ENCODE measurements at places on chromosomes 12 and 14.
A peak's percentile ranks its signal among the peaks of the same experiment; 100 is the strongest.

- peak; percentile 52 for DNase-seq
Observed at GRCh38 chr14:103629503-103630121, 601 bp downstream of the KLC1 start.

- no peak for DNase-seq
Observed at GRCh38 chr14:84483072-84483420, 1046.9 kb upstream of the FLRT2 start.

- DNase-seq: no peak
Observed at GRCh38 chr14:22410497-22410896, 178.5 kb downstream of the DAD1 start.

DNA sequence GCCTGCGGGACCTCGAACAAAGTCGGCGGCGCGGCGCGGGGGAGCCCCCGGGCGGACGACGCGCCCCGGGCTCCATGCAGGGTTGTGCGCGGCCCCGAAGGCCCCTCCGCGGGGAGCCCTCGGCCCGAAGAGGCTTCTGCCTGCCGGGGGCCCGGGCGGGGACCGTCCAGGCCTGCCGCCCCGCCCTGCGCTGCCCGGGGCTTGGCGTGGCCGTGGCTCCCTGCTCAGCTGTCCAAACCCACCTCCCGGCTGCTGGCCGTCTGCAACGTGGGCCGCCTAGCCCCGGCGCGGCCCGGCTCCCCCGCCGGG is 670 bp downstream of the DYRK2 start:
- DNase-seq: no peak

DNA sequence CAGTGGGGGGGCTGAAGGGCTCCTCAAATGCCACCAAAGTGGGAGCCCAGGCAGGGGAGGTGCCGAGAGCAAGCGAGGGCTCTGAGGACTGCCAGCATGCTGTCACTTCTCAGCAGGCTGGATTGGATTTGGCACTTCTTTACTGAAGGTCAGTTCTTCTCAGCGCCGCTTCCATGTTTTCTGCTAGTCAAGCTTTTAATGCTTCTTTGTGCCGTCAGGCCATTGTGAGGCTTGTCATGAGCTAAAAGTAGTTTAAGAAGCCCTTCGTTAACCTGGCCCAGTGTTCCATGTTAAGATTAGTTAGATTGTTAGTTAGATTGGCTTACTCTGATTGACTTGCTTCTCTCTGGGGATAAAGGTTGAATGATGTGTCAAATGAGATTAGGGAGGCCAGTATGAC is 13.4 kb downstream of the GABARAPL1 start:
- DNase-seq: no peak

GRCh38 chr12:104641862-104642261 is 185.1 kb downstream of the CHST11 start:
- no peak for DNase-seq

DNA sequence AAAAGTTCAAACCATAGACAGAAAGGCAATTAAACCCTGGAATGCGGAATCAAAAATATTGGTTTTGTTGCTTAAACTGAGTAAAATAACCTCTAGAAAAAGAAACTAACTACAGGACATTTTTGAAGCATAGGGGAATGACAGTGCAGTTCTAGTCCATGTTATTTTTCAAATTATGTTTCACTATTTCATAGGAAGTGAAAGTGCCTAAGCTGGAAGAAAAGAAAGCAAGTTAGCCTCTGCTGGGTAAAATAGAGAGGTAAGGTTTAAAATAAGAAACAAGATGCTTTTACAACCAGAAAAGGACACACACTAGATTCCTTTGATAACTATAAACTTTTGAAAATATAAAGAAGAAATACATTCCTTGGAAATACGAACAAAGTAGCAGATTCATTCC is 1.1 kb downstream of the CLECL1 start:
- DNase-seq: peak; percentile 60

DNA sequence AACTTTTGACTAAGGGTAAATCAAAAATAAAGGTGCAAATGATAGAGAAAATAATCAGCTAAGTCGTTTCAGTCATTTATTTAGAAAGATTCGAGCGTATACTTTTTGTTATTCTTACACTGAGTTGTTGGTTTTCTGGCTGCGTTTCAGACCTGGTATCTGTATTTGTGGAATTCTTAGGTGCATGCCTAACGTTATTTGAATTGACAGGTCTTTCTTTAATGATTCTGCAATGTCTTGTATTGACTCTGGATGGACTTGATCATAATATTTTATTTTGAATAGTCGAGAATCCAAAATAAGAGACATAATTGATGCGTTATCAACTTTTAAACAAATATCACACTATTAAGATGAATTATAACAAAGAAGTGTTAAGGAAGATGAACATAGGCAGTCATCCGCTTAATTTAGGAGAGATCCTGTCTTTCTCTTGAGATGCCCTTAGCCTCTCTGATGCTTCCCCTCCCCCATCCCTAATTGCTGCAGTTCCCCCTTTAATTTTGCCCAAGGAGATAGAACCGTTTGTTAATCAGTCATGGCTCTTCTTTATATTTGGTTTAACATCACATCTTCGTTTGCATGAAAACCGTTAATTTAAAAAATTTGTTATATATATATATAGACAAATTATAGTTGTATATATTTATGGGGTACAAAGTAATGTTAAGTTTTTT is 1.8 kb downstream of the ALX1 start:
- no peak for DNase-seq

DNA sequence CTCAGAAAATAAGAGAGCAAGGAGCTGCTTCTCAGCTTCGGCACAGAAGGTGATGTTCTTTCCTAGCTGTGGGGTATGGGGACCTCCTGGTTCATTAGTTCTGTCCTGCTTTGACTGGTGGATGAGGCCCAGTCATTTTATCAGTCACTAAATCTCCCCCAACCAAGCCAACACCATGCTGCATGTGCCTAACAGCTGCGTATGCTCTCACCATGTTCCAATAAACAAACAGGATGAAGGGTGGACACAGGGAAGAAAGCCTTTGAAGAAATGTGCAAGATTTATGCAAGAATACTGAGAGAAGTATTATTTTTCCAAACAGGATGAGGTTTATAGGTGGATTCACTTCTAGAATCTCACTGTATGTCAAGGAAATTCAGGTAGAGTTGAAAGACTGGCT is 156.2 kb downstream of the TMEM132C start:
- DNase-seq: no peak

- peak; percentile 60 for DNase-seq
Observed at GRCh38 chr14:35400648-35401421, 3.7 kb downstream of the NFKBIA start.

- DNase-seq: no peak
Observed at GRCh38 chr12:132729541-132730320, 19.1 kb downstream of the PGAM5 start.

DNA sequence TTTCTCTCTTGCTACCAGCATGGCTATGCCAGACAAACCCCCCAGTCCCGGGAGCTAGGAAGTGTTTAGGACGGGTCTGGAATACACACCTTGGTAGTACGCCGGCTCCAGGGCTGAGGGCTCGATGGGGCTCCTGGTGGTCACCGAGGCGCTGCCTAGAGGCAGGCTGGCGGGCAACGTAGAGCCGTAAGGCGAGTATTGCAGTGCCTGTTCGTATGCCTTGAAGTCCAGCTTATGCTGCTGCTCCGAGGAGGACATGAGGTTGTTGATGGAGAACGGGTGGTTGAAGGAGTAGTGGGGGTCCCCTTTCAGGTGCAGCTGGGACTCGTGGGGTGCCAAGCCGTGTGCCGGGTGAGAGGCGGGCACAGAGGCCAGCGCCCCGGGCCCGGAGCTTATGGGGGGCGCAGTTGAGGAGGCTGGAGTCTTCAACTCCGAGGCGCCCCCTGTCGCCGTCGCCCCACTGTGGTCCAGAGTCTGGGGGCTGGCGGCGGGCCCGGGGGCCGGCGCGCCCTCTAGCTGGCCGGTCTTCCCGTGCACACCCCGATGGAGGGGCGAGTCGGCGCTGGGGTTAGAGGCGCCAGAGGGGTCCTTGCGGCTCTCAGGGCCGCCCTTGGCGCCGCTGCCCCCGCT is 3.6 kb downstream of the FOXA1 start:
- no peak for DNase-seq

- DNase-seq: no peak
Observed at GRCh38 chr12:114481200-114481535, 75.2 kb upstream of the TBX5 start.

DNA sequence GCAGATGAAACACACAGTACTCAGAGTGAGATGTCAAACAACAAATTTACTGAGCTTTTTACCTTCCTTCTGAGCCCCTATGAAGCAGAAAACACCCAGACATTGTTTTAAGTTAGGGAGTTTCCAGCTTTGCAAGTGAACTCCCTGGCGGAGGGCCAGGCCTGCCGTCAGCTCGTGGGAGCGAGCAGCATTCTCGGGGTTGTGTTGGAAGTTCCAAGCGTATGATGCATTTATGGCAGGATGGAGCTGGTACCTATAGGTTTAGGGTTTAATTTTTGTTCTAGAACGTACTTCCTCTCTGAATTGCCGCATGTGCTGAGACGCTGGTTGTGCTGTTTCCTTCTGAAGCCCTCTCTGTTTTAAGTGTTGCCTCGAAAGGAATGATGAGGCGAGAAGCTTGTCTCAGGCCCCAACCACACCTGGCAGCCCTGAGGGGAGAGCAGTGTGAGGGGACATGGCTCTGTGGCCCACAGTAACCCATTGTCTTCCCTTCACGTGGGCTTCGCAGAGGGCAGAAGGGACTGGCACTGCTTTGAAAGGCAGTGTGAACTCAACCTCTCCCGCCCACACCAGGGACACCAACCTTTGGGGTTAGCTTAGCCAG is 76.6 kb downstream of the SSPN start:
- no peak for DNase-seq

- DNase-seq: no peak
Observed at GRCh38 chr12:125983094-125983783, 918.0 kb downstream of the AACS start.
